HAP-1 (cell line): ENCODE measurements at places on chromosomes 4 and X.
A peak's percentile ranks its signal among the peaks of the same experiment; 100 is the strongest.

GRCh38 chr4:174408841-174409552 lies 113.3 kb downstream of the HPGD start:
- DNase-seq: no peak

GRCh38 chrX:17046478-17047097 lies 100.1 kb downstream of the REPS2 start:
- DNase-seq: peak; percentile 84

DNA sequence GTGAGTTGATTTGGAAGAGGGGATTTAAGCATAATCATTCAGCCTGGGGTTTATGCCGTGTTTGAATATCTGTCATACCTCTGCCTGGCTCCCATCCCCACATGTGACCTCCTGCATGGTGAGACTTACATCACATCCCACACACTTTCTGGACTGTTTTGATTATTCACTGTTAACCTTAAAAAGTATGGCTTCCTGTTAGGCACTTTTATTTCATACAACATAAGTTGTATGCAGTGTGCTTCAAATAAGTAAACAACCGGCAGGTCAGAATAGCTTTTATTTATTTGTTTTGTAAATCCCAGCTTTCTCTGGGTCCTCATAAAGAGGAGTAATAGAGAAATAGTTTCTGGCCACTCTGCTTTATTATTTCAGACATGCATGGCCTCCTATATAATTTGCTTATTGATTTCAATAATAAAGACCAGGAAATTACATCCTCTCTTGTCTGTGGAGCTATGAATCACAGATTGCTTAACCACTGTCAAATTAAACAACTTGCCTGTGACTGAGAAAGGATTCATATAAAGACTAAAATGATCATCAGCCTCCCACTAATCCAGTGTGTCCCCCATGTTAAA lies 376.8 kb upstream of the ZFP42 start:
- DNase-seq: no peak

- DNase-seq: no peak
Observed at GRCh38 chrX:136493011-136493410, 4.4 kb upstream of the HTATSF1 start.

GRCh38 chrX:56248492-56248891 lies 16.3 kb downstream of the KLF8 start:
- peak; percentile 70 for DNase-seq

DNA sequence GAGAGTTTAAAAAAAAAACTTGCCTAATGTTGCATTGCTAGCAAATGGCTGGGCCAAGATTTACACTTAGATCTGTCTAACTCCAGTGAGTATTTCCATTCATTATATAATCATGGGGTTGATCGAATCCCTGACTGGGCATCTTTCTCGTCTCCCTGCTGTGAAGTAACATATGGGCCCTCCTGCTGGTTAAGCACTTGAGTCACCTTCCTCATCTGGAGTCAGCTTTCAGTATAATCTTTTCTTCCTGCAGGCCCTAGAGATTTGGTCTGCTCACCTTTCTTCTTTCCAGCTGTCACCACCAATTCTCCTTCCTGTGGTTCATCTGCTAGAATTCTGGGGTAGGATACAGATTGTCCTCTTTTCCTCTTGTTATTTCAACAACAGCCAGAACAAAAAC lies 41.6 kb downstream of the TIGD2 start:
- no peak for DNase-seq

DNA sequence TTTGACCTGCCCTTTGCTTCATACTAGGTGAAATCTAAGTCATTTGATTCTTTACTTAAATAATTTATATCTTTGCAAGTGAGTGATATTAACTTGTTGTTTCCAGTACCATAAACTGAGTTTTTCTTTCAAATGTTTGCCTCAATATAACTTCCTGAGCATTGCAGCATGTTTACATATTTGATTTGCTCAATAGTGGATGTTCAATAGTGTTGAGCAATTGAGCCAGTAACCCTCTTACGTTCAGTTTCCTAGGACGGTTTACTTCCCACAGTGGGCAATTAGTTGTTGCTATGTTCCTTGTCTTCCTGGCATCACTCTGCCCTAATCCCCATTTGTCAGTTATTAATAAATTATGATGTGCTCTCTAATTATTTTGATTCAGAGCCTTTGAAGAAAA lies 278.5 kb downstream of the EPHA5 start:
- DNase-seq: no peak

DNA sequence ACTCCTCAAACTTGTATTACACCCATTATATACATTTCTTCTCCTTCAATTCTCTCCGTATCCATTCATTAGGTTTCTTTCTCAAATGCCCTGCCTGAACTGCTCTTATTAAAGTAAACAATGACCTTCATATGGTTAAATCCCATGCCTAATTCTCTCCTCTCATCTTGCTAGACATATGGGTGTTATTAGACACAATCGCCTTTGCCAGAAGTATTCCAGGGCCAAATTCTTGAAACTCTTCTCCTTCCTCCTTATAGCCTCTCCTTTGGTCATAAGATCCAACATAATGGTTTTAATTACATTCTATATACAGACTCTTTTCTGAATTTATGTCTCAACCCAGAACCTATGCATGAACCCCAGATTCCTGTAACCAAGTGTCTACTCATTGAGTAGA lies 4.8 kb downstream of the ANXA10 start:
- DNase-seq: no peak

DNA sequence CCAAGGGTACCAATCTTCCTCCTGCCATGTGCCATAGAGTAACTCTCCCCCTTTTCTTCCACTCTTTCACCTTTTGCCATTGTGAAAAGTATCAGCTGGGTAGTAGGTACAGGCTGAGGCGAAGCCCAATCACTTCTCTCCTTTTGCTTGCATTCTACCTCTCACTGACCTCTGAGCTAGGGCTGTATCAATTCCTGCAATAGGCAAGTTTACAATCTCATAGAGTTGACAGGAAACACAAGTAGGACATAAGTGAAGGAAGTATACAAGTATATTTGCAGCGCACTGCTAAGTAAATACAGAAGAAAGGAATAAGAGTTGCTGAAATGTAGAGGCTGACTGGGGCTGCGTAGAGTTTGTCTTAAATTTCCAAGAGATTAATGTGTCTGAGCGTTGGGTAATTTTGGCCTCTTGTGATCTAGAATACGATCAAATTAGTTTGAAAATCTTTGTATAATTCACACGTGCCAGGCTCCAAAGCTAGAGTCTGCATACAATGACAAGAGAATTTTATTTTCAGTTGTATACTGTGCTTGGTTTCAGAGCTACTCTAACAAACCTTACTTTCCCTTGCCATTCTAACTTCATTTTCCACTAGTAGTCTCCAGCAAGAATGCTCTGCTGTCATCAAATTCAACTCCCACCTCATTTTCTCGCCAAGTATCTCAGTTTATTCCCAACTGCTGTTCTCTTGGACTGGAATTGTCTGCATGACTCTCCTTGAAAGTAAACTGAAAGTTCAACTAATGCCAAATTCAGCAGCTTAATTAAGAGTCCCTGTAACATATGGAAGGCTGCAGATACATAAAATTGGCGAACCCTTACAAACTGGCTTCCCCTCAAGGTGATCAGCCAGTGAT lies 90.3 kb downstream of the ATP11C start:
- no peak for DNase-seq

GRCh38 chr4:176193938-176194337 lies 1.4 kb downstream of the SPATA4 start:
- DNase-seq: no peak

- no peak for DNase-seq
Observed at GRCh38 chr4:36327400-36327799, 46.0 kb downstream of the DTHD1 start.

DNA sequence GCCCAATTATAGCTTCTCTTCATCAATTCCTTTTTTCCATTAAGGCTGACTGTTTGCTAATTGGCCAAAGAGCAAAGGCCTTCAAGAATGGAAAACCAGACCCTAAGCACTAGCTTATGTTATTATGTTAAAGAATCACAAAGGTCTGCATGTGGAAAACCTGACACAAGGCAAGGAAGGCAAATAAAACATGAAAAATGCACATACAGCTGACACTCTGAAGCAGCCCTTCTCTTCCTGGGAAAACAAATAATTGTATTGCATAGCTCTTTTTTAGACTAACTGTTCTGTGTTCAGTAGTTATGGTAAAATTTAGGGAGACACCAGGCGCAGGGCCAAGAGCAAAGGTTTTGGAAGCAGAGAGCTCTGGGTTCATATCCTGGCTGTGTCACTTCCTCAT lies 223.1 kb downstream of the UNC5C start:
- DNase-seq: no peak

DNA sequence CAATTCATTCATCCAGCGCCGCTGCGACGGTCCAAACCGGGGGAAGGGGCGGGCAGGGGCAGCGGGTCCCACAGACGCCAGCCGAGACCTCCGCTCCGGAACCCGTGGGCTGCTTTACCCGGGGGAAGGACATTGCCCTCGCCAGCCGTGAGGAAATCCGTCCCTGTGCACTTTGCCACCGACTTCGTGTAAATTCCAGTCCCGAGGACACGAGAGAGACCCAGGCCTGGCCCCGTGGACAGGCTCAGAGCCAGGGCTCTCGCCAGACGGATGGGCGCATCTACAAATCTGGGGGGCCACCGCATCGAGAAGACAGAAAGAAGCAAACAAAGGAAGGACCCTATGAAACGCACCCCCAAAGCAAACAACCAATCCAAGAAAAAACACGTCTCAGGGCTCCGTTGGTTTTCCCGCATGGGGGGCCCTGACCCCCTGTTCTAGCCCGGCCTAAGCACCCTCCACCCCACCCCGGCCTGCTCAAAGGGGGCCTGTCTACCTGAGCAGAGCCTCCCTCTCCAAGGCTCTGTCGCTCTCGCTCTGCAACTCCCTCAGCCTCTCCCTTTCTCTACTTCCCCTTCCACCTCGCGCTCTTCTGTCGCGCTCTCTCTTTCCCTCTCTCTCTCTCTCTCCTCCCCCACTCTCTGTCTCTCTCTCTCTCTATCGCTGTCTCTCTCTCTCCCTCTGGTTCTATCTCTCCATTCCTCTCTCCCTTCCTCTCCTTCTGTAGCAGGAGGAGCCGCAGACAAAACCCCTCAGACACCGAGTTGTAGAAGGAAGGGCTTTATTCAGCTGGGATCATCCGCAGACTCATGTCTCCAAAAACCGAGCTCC lies 11.3 kb downstream of the FRG2 start:
- DNase-seq: no peak

DNA sequence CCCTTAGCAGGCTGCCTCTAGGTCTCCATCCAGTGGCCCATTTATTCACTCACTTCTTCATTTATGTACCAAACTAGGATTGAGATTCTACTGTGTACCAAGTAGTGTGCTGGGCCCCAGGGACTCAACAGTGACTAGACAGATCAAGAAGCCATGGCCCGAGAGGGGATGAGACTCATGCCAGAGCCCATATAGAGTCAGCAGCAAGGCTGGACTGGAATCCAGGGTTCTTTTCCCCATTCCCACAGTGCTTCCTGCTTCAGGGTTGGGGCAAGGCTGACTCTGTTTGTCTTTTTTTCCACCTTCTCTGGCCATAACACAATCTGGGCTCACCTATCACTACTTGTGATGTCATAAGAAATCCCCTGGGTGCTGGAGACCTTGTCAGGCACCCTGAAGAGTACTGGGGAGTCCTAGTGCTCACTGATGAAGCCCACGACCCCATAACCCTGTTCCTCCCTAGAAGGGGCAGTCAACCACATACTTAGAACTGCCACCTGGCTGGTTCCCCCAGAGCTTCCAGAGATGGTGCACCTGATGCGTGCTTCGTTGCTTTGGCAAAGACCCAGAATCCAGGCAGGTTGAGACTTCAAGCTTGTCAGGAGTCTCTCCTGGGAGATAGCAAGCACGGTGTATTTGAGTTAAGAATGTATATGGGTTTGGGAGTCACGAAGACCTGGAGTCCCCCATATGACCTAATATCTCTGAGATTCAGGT lies 6.2 kb downstream of the RTL5 start:
- DNase-seq: no peak

DNA sequence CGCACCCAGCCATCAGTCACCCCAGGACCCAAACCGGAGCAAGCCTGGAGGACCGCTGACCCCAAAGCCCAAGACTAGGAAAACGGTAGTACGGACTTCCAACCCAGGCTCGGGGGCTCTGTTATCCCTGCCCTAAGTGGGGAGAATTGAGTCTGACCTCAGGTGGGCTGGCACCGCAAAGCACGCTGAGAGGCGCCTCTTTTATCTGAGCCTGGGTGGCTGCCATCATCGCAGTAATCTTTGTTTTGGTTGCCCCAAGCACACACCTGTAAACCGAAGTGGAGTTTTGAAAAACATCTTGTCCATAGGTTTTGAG lies 894 bp upstream of the SH3RF1 start:
- no peak for DNase-seq

- no peak for DNase-seq
Observed at GRCh38 chr4:123393721-123394120, 2.9 kb upstream of the SPRY1 start.

- no peak for DNase-seq
Observed at GRCh38 chrX:150200820-150201287, 162.3 kb upstream of the MAMLD1 start.

- no peak for DNase-seq
Observed at GRCh38 chr4:94341481-94342370, 910 bp downstream of the HPGDS start.

DNA sequence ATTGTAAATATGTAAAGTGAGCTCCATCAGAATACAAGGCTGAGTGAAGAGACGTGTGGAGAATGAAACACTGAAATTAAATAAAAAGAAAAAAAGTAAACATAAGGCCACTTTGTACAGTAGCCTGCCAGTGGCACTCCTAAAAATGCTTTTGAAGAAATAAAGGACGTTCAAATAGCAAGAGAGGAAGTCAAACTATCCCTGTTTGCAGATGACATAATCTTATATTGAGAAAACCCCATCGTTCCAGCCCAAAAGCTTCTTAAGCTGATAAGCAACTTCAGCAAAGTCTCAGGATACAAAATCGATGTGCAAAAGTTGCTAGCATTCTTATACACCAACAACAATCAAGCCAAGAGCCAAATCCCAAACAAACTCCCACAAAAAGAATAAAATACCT lies 24.2 kb downstream of the RASSF6 start:
- DNase-seq: no peak

DNA sequence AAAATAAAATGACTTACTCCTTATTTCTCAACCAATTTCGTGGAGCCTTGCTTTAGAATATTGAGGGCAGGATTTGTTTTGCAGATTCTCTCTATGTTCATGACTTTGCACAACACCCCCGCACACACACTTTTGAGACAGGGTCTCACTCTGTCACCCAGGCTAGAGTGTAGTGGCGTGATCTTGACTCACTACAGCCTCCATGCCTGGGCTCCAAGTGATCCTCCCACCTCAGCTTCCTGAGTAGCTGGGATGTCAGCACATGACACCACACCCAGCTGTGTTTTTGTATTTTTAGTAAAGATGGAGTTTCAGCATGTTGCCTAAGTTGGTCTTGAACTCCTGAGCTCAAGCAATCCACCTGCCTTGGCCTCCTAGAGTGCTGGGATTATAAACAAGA lies 12.0 kb downstream of the CT47C1 start:
- no peak for DNase-seq

DNA sequence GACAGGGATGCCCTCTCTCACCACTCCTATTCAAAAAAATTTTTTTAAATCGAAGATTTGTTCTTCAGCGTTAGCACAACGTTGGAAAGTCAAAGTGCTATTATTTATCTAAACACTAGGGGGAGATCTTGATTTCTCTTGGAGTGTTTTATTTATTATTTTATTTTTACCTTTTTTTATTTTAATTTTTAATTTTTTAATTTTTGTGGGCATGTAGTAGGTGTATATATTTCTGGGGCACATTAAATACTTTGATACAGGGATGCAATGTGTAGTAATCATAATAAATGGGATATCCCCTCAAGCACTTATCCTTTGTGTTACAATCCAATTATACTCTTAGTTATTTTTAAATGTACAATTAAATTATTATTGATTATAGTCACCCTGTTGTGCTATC lies 37.4 kb upstream of the SLC10A4 start:
- peak; percentile 35 for DNase-seq
